ENCODE measurements at places on chromosomes 13 and 19.

DNA sequence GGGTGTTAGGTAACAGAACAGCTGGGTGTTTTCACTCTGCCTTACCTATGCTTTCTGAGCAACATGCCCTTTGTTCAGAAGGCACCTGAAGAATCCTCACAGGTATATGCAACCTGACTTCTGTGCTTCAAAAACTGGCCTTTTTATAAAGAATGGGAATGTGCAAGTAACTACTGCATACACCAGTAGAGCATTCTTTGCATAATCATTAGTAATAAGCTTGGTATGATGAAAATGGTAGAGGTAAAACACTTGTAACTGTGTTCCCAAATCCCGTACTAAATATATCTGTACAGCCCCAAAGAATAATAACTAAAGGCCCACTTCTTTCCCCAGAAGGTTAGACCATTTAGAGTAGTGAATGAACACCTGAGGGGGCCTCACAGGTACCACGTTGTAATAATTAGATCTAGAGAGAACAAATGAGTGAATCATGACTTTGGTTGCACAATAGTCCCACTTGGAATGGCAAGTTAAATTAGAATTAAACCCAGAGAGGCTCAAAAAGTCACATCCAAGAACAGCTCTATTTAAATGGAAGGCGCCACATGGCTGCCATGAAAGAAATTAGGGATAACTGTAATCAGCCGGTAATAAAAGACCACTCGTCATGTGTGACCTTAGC is 413.9 kb downstream of the KLF12 start:
- no peak for DNase-seq

- DNase-seq, result no peak
These were observed 59.6 kb downstream of the WDFY2 start for GRCh38 chr13:51643882-51644281.

- DNase-seq, result no peak
These were observed 71.4 kb upstream of the CLDN10 start for GRCh38 chr13:95480791-95481780.

- DNase-seq, result no peak
These were observed 2.9 kb upstream of the NRTN start for GRCh38 chr19:5801796-5802619.

DNA sequence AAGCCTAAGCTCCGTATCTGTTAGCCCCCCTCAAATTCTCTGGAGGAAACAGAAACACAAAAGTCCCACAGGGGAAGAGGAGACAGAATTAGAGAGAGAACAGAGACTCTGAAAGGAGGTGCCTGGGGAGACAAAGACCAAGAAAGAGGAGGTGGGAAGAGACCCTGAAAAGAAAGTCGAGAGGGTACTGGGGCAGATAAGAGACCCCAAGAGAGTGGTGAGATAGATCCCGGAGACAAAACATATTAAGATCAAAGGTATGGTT is 915 bp upstream of the GRWD1 start:
- no peak for DNase-seq

DNA sequence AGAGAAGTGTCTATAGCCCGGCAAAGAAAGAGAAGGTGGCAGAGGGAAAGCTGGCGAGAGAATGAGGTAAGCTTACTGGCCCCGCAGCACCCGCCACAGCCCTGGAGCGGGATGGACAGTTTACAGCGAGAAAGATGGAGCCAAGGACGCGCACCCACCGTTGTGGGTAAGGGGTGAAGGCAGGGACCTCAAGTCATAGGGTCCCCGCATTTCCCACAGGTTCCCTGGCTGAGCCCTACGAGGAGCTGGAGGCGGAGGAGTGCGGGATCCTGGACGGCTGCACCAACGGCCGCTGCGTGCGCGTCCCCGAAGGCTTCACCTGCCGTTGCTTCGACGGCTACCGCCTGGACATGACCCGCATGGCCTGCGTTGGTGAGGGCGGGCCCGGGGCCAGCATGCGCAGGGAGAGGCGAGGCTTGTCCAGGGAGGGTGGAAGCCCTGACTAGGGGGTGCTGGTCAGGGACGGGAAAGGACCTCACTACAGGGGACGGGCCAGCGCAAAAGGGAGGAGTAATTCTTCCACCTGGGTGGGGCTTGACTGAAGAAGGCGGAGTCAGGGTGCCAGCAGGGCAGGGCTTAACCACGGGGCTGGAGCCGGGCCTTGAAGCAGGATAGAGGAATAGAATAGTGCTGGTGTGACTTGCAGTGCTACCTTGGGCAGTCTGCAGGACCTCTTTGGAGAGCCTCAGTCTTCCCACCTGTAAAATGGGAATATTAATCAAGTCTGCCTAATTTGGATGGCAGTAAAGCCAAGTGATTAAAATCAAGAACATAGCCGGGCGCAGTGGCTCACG is 26.5 kb downstream of the LTBP4 start:
- no peak for DNase-seq

GRCh38 chr19:10290876-10291553 is 1.3 kb downstream of the ICAM5 start:
- no peak for DNase-seq

DNA sequence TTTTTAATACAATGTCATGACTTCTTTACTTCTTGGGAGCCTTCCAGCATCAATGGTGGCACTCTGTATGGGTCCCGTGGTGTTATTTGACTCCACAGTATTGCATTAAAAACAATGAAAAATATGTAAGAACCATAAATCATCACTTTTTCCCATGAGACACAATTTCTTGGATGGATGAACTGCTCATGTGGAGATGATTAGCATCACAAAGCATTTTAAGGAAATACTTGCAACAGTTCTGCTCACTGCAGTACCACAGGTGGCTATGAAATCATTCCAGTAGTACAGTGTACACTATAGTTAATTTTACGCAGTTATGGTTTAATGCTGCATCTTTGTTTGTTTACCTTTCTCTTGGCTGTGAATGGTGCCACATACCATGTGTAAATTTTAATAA is 37.2 kb upstream of the C1QTNF9B start:
- DNase-seq, result no peak

DNA sequence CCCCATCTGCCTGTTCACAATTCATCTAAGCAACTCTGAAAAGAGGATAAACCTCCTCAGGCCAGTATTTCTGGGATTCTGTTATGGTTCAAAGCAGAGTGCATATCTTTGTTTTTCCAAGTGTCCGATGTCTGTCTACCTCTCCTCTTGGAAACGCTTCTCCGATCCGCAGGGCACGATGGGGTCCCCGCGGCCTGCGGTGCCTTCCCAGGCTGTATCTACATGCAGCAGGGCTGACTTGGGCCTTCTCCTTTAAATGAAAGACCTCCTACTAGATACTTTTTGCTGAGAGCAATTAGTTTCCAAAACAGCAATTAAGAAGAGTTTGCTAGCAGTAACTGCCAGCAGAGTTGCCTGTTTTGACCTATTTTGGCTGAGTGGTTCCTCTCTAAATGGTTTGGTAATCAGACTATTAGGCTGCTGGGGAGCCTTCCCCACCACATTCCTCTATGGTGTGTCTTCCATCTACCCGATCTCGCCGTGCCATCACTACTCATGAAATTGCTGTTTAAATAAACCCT is 23.5 kb downstream of the COL4A2 start:
- no peak for DNase-seq

DNA sequence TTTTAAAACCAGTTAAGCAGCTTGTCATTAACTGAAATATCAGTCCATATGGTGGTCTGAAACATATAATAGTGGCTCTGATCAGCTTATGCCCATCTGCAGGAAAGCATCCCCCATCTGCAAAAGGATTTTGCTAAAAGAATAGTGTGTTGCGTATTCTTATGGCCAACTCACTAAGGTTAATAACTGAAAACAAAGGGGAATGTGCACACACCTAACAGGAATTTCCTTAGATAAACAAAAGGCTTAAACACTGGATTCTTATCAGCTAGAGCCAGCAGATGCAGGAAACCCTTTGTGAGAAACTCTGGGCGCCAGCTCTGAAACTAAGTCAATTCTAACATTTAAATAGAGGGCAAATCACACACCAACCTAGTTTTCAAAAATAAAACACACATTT is 22.1 kb downstream of the VPS36 start:
- DNase-seq, result no peak

- DNase-seq, result no peak
These were observed 595 bp upstream of the GPR183 start for GRCh38 chr13:99307648-99308339.

DNA sequence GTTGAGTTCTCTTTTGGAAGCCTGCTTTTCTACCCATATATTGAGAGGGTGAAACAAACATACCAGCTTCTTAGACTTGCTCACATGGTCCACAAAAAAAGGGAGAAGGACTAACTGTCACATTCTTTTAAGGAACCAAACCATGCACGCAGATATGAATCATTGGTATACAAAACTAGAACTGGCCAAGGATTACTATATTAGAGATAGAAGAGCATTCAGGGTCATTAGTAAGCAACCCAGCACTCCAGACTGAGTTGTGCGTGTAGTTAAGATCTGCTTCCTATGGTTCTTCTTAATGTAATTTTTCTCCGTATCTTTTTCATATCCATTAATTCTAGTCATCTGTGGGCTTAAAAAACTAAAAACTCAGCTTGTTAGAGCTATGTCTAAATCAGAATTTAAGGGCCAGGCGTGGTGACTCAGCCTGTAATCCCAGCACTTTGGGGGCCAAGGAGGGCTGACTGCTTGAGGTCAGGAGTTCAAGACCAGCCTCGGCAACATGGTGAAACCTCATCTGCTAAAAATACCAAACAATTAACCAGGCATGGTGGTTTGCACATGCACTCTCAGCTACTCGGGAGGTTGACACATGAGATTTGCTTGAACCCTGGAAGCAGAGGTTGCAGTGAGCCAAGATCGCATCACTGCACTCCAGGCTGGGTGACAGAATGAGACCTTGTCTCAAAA is 19.6 kb downstream of the ALG5 start:
- DNase-seq, result no peak

DNA sequence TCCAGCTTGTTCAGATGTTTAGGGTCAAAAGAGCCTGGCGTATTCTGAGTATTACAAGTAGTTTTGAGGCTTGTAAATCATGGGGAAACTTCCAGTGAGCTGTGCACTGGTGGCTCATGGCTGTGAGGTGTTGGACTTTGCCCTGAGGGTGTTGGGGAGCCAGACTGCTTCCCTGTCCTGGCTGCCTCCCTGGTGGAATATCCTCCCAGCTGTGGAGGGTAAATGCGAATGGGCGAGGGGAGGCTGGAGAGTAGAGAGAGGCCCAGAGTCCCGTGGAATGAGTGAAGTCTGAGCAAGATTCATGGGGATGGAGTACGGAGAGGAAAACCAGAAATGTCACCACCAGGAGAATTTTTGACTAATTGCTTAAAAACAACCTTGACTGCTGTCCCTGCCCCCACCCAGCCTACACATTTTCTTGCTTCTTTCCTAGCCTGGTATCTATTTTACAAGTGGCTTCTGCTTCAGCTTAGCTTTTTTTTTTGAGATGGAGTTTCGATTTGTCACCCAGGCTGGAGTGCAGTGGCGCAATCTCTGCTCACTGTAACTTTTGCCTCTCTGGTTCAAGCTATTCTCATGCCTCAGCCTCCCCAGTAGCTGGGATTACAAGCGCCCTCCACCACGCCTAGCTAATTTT is 3.7 kb downstream of the SNRPA start:
- no peak for DNase-seq

DNA sequence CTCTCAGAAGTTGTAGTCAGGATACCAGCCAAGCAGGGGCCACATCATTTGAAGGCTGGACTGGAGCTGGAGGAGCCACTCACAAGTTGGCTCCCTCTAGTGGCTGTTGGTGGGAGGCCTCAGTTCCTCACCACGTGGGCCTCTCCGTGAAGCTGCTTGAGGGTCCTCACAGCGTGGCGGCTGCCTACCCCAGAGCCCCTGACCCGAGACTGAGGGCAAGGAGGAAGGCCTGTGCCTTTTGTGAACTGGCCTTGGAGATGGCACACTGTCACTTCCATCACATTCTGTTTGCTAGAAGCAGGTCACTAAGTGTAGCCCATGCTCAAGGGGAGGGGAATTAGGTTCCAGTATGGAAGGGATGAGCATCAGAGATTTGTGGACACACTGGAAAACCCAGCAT is 14.6 kb downstream of the GNA11 start:
- peak; percentile 88 for DNase-seq

DNA sequence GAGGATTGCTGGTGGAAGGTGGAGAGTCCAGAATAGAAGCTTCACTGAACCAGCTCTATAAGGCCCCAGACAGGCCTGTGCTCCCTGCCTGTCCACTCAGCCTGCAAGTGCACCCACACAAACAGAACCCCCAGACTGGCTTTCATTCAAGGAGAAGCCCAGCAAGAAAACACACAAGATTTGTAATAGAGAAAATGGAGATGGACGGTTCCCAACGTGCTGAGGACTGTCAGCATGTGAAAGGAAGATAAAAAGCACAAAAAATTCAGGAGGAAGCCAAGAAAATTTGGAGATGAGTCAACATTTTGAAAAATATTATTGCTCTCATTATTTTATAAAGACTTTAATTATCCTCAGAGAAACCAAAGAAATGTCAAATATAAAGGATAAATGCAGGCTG is 218.2 kb upstream of the SLC10A2 start:
- no peak for DNase-seq

DNA sequence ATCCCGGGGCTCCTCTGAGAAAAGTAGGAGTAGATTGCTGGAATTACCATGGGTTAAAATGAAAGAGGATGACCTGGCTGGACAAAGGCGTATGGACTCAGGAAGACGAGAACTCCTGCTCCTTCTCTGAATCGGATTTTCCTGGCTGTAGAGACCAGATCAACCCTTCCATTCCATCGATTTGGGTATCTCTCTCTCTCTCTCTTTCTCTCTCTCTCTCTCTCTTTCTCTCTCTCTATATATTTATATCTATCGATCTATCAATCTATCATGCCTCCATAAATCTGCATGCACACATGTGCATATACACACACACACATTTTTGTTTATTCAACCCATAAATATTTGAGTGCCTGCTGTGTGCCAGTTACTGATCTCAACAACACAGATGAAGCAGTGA is 234.9 kb downstream of the LMO7 start:
- DNase-seq, result no peak

- no peak for DNase-seq
These were observed 412.1 kb downstream of the KLF12 start for GRCh38 chr13:73722120-73722519.

All from GM19239 (cell line).